ENCODE measurements at places on chromosomes 1 and 21. TPM values are rescaled to one million over a fixed set of nuclear protein-coding genes. Genes with fewer than 3 reads are reported as not detected.
A peak's percentile ranks its signal among the peaks of the same experiment; 100 is the strongest.

Gene GUCA2B
- total RNA-seq, result not detected

DNA sequence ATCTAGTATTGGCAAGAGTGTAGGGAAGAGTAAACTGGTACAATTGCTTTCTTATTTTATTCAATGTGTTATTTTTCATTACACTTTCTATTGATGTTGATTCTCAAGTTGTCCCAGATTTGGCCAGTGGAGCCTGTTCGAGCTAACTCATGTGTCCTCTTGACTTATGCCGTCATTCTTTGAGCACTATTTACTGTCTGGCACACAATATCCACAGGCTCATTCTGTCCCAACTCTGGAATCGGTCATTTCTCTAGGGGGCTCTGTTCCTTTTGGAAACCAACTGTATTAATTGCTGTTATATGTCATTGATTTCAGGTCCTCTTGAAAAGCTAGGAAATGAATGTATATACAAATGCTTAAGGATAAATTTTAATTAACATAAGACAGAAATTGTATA is 22.4 kb upstream of the SFPQ start:
- no peak for DNase-seq

Gene ITLN1
- not detected for total RNA-seq

Gene NBPF9
- total RNA-seq, result 12.5 TPM

Gene GJA9
- total RNA-seq, result not detected

DNA sequence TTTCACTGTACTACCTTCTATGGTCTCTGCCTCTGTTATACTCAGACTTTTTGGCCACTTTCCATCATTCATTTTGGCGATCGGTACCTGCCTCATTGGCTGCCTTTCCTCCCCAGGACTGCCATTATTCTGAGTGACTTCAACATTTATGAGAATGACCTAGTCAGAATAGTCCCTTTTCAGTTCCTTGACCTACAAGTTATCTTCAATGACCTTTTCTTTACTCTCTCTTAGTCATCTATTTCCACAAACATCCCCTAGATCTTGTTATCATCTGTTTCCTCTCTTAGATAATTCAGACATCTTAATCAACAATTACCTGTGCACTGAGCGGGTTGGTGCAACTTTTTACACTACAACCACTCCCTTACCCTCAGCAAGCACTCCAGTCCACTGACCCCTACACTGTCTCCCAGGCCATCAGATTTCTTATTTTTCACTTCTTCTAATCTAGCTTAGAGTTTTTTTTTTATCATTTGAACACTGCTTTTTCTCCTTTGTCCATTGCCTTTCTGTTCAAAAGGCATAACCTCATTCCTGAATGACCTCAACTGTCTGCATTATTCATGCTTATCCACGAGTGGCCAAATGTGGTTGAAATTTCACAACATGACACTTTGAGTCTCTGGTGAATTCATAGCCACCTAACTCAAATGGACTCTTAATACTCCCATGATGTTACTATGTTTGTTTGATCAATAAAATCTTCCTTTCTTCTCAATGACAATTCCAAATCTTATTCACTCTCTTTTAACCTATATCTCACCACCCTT is 112.7 kb downstream of the HMCN1 start:
- peak; percentile 48 for DNase-seq

DNA sequence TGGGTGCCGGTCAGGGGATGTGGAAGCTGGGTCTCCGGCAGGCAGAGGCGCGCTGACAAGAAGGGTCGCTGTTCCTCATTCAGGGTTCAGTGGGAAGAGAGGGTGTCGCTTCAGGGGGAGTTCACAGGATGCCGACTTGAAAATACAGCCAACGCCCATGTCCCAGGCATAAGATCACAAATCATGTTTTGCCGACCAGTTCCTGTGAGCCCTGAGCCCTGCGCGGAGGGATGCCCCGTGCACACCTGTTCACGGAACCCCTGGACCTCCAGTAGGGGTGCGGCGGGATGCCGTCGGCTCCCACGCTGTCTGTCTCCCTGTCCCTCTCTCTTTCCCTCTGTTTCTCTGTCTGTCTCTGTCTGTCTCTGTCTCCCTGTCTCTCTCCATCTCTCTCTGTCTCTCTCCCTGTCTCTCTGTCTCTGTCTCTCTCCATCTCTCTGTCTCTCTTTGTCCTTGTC is 26.8 kb downstream of the TP73 start:
- DNase-seq, result no peak

DNA sequence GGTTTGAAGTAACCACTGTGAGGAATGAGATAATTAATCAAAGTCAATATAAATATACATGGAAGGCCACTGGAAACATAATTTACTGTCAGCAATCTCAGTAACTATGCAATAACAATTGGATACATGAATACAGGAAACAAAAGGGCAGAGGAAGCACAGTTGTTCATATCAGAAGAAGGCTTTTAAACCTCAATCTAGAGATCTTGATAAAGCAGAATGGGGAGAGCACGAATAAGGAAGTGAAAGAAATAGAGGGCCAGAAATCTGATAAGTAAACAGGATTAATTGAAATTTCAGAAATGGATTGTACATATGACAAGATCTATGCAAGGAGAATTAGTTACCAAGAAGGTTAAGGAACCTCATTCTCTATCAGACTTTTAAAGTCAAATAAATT is 93.0 kb downstream of the EVI5 start:
- DNase-seq, result no peak

GRCh38 chr1:163709636-163710035 is 387.9 kb downstream of the NUF2 start:
- no peak for DNase-seq

DNA sequence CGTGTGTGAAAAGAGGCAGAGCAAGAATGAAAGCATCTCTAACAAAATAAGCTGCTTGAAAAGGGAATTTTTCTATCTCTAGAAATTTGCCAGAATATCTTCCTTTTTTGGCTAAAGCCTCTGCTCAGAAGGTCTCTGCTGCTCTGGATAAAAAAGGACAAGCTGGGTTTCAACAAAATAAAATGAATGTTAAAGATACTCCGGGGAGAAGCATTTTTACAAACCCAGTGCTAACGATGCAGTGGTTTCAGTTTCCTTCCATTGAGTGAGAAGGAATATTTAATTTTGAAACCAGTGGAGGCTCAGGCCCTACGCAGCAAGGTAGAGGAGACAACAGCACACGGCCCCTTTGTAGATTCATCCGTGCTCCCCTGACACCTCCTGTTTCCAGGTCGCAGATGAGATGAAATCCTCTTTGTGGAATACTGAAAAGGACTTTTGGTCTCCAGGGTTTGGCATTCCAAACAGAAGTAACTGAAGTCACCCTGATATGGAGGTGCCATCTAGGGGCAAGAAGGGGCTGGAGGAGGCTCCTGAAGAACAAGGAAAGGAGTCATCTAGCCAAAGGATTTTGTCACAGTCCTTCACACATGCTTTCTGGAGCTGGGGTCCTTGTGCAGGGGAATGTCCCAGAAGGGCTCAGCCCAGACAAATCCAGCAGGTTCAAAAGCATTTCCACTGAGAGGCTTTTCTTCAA is 65.7 kb upstream of the SYT6 start:
- DNase-seq, result no peak

Gene AIRE
- total RNA-seq, result not detected

- no peak for DNase-seq
These were observed 10.7 kb upstream of the COL16A1 start for GRCh38 chr1:31714442-31715086.

DNA sequence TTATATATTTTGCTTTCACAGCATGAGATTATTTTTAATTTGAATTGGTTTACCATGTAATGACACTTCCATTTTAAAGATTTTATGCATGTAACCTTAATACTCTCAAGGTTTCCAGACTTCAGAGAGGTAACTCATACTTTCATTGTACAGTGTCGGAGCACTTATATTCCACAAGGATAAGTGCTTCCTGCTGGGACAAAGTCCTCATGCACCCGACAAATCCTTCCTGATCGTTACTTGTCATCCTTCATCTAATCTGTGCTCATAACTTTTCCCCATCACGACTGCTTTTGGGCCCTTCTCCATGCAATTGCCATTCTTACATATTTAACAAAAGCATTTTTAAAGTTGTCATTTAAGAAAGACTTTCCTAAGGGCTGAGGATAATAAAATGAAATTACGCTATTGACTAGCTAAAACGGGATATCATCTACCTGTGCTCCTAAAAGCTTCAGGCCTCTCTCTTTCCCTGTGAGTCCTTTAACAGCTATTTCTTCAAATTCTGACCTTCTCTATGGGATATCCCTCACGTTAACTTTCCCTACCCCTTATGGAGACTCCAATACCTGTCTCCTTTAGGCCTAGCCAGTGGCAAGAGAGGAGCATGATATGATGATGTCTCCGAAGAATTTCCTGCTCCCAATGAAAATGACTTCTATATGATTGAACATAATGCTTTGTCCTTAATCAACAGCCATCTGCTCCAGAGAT is 59.3 kb downstream of the NCAM2 start:
- no peak for DNase-seq

Gene FCER1G
- not detected for total RNA-seq

DNA sequence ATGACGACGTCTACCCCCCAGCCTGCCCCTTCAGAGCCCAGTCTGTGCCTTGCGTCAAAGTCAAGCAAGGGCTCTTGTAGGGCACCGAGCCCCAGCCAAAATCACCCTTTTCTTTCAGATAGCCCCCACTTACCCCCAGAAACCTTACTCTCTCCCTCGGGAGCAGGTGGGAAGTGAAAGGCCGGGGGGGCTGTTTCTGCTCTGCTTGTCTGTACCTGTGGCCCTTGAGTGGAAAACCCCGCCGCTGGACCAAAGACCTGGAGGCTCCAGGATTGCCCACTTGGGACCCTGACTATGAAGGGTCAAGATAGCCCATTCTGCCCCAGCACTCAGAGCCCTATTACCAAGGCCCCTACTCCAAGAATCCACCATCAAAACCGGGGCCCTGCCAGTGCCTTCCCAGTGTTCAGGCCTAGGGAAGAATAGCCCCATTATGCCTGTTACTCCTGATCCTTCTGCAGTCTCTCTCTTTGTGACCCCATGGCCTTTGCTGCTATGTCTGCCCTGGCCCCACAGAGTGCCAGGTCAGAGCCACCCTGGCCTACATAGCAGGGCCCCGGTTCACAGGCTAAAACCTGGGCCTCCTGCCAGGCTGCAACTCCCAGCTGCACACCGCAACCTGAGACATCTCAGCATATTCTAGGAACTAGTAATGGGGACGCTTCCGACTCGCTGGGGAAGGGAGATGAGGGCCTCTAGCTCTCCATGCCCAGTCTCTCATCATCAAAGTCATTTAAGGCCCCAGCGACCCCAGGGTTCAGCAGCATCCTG is 22.2 kb upstream of the HPDL start:
- DNase-seq, result no peak

Gene CELA2A
- not detected for total RNA-seq

DNA sequence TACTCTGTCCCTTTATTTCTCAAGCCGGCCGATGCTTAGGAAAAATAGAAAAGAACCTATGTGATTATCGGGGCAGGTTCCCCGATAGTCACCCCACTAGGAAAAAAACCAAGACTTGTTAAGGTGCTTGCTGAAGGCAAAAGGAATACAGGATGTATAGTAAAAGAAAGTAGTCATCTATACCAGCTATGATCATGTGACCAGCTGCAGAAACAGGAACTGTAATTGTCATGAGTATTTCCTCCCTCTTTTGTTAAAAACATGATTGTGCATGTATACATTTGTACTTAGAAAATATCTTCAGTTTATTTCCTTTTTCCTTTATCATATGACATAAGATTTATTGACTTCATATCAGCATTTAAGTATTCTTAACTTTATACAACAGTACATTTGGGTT is 30.5 kb downstream of the PIGK start:
- no peak for DNase-seq

Data from mammary epithelial cell (primary cell).